ENCODE measurements at places on chromosomes 6 and 20.

- no peak for DNase-seq
These were observed 16.5 kb upstream of the CPNE5 start for GRCh38 chr6:36855750-36856149.

- DNase-seq: no peak
These were observed 155.6 kb downstream of the ZFP64 start for GRCh38 chr20:52035977-52036376.

DNA sequence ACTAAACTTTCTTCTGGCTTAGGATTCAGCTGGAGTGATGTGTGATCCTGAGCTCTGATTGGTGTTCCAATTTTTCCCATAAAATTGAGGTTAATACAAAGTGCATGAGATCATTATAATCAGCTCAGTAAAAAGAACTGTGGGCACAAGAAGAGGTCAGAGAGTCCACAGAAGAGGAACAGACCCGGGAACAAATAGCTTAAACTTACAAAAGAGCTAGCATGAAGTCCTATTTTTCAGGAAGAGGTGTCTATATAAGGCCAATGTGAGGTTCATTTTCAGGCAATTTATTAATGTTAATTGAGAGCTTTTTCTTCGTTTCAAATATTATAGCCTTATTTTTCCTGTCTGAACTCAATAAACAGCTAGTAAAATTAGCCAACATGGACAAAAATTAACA is 26.9 kb upstream of the STX11 start:
- no peak for DNase-seq

DNA sequence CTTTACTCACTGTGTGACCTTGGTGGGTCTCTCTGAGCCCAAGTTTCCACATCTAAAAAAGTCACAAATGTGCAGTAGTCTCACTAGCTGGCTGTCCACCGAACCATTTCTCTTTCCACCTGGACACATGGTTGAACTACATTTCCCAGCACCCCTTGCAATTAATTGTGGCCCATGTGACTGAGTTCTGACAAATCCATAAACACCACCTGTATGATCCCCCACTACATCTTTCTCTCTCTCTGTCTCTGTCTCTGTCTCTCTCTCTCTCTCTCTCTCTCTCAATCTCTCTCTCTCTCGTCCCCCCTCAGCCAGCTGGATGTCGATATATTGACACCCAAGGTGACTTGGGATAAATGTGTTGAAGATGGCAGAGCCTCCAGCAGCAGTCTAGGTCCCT is 42.8 kb downstream of the SNHG17 start:
- DNase-seq: no peak

GRCh38 chr20:11234181-11234580 is 560.4 kb upstream of the JAG1 start:
- no peak for DNase-seq
